NCI-H1930 (cell line): ENCODE measurements at places on chromosomes 7 and 10.

DNA sequence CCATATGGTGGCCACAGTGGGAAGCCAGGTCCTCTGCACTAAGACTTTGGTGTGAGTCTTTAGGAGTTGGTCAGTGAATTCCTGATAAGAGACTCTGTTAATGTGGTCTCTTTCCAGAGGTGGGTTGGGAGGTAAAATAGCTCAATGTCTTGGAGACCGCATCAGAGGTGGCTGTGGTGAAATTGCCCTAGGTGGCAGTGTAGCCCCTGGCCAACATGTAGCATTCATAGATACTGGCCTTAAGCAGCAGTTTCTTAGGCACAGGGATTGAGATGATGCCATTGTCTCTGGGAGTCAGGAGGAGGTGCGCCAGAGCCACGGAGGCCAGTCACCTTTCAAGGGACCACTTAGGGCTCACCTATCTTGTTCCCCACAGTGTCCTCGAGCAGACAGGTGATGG, 202.8 kb downstream of the CREB5 start:
- DNase-seq, result no peak

- DNase-seq, result no peak
Measured at GRCh38 chr7:144736880-144737493, 98.9 kb downstream of the TPK1 start.

GRCh38 chr10:22316286-22317075, at the start of gene COMMD3:
COMMD3 (plus strand) TSS chr10:22316388; CDS start chr10:22316418, 30 bp downstream.
- DNase-seq, result peak; percentile 23

DNA sequence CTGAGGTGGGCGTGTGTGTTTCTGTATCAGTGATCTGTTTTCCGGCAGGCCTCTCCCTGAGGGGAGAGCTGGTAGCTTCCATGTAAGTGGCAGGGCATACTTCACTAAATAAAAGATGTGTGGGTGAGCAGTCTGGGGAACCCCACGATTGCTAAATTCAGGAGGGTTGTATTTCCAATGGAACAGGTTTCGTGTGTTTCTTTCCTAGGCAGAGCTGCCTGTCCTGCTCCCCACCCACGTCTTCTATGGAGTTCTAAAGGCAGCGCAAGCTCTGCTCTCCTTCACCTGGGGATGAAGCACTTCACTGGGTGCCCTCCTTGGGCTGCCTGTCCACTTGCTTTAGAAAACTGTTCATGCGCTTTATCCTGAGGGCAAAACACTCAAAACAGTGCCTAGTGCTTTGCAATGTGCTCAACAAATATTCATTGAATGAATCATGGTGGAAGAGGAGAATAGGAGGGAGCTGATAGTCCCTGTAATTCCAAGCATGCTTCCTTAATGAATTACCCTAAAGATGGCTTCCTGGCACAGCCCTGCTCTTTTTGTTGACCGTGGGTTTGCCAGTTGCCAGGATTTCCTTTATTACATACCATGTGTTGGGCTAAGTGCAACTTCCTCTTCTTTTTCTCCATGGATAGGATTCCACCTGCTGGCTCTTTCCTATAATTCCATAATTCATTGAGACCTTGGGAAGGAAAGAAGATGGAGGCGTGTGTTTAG, 50.6 kb upstream of the SRPK2 start:
- DNase-seq, result no peak

DNA sequence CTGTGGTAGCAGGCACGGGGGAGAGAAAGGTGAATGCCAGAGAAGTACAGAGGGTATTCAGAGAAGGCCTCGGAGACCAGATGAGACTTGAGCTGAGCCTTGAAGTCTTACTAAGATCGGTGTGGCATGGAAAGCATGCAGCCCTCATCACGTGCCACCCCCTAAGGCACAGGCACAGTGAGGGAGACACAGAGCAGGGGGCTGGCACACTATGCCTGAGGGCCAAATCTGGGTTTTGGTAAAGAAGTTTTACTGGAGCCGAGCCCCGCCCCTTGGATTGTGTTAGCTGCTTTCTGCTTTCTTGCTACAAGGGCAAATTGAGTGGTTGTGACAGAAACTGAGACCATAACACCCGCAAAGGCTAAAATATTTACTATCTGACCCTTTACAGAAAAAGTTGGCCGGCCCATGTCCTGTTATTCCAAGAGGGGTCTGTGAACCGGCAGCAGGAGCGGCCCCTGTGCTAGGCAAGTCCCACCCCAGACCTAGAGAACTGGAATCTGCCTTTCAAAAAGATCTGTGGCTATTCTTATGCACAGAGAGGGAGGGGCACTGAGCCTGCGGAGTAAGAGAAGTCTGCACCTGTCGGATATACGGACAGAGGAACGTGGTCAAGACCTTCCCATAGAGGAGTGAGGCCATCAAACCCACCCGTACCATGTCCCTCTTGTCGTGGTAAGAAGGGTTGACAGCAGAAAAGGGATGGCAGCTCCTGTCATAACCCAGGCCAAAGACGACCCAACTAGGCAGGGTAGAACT, 109.3 kb upstream of the RHEB start:
- no peak for DNase-seq

GRCh38 chr7:140674356-140674800, 1.6 kb downstream of the ADCK2 start:
- no peak for DNase-seq
